ENCODE measurements at places on chromosomes 3 and 15.

DNA sequence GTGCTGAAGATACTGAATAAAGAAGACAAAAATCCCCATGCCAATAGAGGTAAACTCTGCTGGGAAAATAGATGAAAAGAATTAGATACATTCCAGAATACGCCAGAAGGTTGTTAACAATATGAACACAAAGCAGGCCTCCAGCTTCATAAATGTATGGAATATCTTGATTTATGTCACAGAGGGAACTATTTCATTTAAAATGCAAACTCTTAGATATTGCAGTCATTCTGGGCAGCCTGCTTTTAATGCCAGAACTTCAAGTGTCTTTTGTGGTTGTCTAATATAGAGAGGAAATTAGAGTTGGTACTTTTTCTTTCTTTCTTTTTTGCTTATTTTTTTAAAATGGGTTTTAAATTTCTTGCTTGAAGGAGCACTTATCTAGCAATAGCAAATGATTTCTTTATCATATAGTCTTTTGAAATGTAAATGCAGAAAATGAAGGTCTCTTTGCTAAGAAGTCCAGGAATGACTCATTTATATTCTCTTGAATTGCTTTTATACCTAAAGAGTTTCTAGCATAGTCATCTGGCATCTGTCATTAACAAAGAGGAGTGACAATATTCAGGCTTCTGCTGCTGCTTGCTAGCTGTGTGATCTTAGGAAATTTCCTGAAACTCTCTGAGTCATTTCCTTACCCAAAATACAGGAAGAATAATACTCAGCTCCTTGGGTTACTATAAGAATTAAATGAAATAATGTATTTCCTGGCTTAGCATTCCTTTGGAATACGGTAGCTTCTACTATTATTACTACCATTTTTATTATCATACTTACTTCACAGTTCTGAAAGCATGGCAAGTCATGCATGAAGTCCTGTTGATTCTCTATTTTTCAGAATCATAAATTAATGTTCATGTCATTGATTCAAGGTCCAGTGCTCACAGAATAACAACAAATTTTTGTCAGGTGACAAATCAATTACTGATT, 527.6 kb downstream of the DIPK2A start:
- DNase-seq, result no peak

DNA sequence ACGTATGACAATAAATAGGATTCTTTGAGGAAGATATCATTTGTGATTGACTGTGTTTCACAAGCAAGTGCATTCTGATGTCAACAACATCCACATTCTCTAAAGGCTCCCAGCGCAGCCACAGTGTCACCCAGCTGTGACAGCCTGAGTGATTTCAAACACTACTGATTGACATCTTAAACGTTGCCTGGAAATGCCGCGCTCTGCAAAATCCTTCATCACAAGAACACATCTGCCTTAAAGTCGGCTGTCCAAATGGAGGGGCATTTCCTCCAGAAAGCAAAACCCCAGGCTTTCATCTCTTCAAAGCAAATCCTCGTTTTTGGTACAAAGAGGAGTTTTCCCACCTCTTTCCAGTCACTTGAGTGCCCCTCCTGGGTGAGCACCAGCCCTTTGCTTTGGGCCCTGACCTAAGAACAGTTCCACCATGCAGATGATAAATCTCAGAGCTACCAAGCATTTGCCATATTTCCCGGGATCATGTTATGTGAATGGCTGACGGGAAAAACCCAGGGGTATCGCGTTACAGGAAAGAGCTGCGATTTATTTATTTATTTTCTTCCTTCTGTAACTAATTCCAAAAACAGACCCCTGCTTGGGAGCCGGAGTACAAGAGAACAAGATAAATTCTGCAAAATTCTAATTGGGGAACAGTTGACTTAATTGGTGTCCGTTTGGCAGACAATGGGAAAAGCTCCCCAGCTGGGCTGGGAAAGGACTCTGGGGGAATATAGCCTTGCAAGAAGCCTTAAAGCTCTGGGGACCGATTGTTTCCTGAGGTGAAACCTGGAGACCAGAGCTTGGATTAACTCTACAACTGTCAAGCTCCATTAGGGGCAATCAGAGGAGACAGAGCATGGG, 703.8 kb upstream of the NR2F2 start:
- DNase-seq, result no peak

DNA sequence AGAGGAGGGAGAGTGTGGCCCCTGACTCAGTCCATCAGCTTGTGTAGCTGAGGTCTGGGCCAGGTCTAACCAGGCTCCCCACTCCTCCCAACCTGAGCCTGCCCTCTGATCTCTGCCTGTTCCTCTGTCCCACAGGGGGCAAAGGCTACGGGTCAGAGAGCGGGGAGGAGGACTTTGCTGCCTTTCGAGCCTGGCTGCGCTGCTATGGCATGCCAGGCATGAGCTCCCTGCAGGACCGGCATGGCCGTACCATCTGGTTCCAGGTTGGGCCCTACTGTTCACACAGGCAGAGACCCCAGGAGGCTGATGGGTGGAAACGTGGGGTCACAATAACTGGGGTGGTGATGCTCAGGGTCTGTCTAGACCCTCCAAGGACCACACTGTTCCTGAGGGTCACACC, 6.8 kb downstream of the NEIL1 start:
- DNase-seq, result no peak

GRCh38 chr3:52779011-52779836, 1.8 kb downstream of the ITIH1 start:
- no peak for DNase-seq

- no peak for DNase-seq
Observed at GRCh38 chr3:6179761-6180160, 681.2 kb upstream of the GRM7 start.

Measured in stimulated activated CD8-positive, alpha-beta memory T cell treated with anti-CD3 and anti-CD28 coated beads, Interleukin-4, amount 100 ng/mL, for 4 hours (primary cell).